ENCODE measurements at places on chromosomes 1 and 21.

DNA sequence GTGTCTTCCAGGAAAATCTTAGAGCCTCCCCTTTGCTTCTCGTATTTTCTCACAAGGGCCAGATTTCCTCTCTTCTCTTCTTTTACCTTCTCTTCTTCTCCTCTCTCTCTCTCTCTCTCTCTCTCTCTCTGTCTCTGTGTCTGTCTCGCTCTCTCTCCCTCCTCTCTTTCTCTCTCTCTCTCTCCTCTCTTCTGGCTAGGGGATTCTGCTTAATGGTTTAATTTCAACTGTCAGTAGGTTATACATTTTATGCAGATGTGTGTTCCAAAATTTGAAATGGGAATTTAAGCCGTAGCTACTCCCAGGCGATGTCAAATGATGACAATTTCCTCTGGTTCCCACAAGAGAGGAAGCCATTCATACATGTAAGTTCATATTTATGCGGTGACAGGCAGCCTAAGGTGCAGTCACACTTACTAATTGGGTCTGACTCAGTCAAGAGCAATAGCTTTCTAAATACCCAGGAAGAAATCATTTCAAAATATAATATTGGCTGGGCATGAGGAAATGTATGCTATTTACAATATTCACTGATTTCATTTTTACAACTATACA, 1.4 kb downstream of the DSCAM start:
- no peak for DNase-seq

- no peak for DNase-seq
Observed at GRCh38 chr1:104212239-104212638, 462.5 kb downstream of the AMY1C start.

DNA sequence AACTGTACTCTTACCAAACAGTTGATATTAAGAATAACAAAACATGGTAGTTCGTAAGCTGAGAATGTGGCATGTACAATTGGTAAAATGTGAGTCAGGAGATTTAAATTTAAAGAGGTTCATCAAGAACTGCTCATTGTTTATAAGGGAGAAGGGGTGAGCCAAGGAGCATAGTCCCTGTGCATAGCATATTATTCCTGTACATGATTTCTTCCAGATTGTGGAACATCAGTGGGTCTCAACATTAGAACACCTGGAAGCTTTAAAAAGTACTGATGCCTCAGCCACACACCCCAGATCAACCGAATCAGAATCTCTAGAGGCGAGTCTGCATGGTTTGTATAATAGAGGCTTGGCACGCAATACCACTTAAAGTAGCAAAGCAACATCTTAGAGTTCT, 56.1 kb downstream of the KCTD3 start:
- no peak for DNase-seq

DNA sequence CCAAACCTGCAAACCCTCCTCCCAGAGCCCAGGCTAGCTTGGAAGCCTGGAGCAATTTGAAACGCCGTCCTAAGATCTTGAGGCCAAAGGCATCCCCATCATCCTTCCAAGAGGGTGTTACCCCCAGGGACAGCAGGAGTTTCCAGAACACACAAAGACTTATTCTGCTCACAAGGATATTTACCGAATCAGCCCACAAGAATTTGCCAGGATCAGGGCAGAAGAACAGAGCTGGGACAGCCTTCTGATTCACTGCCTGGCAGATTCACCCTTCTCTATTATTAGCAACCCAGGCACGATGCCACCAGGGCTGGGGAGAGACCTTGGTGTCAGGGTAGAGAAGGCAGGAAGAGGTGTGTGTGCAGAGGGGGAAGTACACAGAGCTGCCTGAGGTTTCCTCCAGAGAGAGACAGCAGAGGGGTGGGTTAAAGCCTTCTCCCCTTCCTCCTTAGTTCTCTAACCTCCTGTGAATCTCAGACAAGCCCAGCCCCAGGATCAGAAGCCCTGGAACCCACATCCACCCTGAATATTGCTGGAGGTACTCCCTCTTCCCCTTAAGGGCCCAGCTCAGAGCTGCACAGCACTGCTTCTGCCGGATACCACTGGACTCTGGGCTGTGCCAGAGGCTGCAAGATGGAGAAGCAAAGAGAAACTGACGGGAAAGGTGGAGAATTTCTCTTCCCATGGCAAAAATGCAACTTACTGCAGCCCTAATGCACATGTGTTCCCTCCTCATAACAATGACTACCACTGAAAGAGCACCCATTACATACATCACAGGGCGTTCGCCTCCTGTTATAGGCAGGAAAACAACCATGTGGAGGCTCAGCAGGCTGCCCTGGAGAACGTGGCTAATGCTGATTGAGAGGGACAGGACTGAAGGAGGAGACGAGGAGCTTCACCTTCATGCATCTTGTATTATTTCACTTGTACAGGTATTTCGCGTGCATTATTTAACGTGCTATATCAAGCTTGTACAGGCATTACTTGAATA, 61.8 kb downstream of the ITPKB start:
- DNase-seq: no peak

DNA sequence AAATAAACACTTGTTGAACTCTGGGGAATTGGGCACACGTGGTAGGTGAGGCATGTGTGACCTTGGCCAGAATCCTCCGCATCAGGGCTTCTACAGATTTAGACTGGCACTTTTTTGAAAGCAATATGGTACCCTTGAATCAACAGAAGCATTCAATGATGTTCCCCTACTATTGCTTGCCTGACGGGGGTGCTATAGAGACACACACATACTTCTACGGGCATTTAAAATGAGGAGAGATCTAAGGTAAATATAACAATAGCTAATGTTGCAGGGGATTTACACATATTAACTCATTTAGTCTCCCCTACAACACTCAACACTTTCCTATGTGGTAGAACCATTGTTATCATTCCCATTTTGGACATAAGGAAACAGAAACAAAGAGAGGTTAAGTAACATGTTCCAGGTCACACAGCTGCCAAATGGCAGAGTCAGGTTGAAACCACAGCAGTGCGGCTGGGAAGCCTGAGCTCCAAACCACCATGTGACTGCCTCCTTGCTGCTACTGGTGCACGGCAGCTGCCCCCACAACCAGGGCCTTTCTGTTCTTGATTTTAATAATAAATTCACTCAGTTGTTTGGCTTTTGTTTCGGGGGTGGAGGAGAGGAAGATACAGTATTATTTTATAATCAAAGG, 147.4 kb downstream of the ZNF281 start:
- no peak for DNase-seq

GRCh38 chr1:185315445-185316071, 1.5 kb downstream of the IVNS1ABP start:
- DNase-seq: no peak

- DNase-seq: no peak
Observed at GRCh38 chr1:165354739-165355138, 1.8 kb downstream of the LMX1A start.

DNA sequence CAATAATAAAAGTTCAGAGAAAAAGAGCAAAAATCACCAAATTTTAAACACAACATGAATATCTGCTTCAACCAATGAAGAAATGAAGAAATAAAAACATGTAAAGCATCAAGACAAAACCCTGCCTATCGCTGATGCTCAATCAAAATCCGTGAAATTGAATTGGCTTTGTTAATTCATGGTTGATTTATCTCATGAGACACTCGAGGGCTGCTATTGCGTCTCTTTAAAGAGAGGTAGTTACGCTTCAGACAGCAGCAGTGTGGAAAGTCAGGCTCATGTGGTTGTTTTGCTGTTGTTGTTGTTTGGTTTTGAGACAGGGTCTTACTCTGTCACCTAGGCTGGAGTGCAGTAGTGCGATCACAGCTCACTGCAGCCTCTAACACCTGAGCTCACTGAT, 65.5 kb upstream of the RGS7 start:
- no peak for DNase-seq

DNA sequence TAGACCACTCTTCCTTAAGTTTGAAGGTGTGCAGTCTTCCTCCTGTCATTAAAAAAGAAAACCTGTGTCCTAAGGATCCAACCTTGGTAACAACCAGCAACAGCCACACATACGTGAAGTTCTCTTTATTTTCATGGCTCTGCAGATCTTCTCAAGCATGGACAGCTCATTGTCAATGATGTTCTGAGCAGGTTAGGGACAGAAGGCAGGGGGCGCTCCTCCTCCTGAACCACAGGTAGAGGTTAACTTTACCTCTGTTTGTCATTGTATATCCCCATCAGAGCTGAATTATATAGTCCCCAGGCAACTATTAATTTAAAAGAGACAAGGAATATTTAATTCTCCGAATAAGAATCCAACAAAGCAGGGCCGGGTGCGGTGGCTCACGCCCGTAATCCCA, 52.5 kb upstream of the CR2 start:
- no peak for DNase-seq

DNA sequence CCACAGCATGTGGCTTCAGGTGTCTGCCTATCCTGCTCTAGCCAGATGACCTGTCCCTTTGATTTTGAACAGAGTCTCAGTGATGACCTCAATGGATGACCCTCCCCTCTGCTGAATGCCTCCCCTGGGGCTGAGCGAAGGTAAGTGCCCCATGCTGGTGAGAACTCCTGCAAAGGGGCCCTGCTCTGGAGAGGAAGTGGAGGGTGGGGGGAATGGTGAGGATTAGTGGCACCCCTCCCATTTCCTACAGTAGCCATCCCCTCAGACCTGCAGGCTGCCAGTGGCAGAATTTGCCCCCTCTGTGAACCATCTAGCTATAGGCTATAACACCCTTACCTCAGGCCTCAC, 3.7 kb upstream of the PMVK start:
- DNase-seq: no peak

GRCh38 chr1:1916851-1917251, 1.8 kb downstream of the CALML6 start:
- no peak for DNase-seq

GRCh38 chr1:117001254-117001927, at the start of gene CD101:
TSS of gene CD101 (plus strand) at chr1:117001760. CDS start at chr1:117001818, 58 bp downstream.
- DNase-seq: no peak

DNA sequence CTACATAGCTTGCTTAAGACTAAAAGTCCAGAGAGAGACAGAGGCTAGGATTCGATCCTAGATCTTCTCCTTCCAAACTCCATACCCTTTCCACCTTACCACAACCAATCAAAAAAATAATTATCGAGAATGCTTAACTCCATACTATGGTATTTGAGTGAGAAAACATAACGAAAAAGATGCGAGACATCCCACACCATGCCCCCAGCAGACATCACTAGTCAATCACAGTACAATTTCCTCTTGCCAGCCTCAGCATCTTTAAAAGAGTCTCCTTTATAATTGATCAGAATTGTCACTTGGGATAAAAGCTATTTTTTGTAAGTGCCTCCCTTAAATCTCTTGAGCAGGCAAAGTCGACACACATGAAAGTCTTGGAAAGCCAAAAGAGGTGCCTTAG, 875 bp downstream of the NCF2 start:
- DNase-seq: no peak

GRCh38 chr1:42845866-42846256, 552 bp upstream of the ZNF691 start:
- no peak for DNase-seq

- no peak for DNase-seq
Observed at GRCh38 chr1:99551812-99552614, 93.9 kb upstream of the PALMD start.

Data from neural crest cell (in vitro differentiated cells).